SJSA1 (cell line): ENCODE measurements at places on chromosomes 2 and 18. TPM values are rescaled to one million over a fixed set of nuclear protein-coding genes. Genes with fewer than 3 reads are reported as not detected.

- no peak overlapping the region for H3K4me3 ChIP-seq
- no peaks in the 10 kb centered on the region for H3K4me1 ChIP-seq
- no peak overlapping the region for H3K27ac ChIP-seq
- DNase-seq, result no peak
- H3K27me3 ChIP-seq, result no peaks in the 10 kb centered on the region; the same call in 1 of the 2 replicates
Measured at GRCh38 chr2:70460333-70460732, 93.3 kb downstream of the TGFA start.

GRCh38 chr2:197782126-197782525, 3.0 kb downstream of the BOLL start:
- H3K27me3 ChIP-seq, result no peaks in the 10 kb centered on the region
- H3K36me3 ChIP-seq, result no peaks in the 10 kb centered on the region
- DNase-seq, result no peak
- no peak overlapping the region for H3K27ac ChIP-seq

DNA sequence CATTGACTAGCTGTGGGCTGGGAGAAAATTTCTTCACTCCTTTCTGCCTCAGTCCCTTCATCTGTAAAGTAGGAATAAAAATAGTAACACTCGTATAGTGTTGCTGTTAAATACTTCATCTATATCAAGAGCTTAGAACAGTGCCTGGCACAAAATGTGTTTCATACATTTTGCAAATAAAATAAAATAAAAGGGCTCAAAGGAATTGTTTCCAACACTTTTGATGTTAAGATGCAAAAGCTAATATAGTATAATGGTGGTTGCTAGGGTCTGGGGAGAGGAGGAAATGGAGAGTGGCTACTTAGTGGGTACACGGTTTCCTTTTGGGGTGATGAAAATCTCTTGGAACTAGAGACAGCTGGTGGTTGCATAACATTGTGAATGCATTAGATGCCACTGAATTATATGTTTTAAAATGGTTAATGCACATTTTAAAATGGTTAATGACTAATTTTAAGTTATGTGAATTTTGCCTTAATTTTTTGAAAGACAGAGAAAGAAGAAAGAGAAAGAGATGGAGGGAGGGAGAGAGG, 542.1 kb upstream of the ID2 start:
- no peak overlapping the region for H3K27ac ChIP-seq
- H3K4me1 ChIP-seq, result no peaks in the 10 kb centered on the region
- H3K27me3 ChIP-seq, result no peaks in the 10 kb centered on the region
- H3K36me3 ChIP-seq, result no peaks in the 10 kb centered on the region

- DNase-seq, result no peak
- H3K27me3 ChIP-seq, result no peaks in the 10 kb centered on the region
- no peaks in the 10 kb centered on the region for H3K36me3 ChIP-seq
- peaks cover 13% of the 10 kb centered on the region for H3K4me1 ChIP-seq
- peak overlapping the region; percentile 52; the same call in 1 of the 2 replicates for H3K4me3 ChIP-seq
Measured at GRCh38 chr2:160063271-160063670, 856 bp upstream of the PLA2R1 start.

GRCh38 chr2:241340631-241341163, 15.4 kb upstream of the FARP2 start:
- H3K4me3 ChIP-seq, result no peak overlapping the region
- no peaks in the 10 kb centered on the region for H3K27me3 ChIP-seq
- H3K4me1 ChIP-seq, result no peaks in the 10 kb centered on the region
- no peak overlapping the region for H3K27ac ChIP-seq
- DNase-seq, result no peak
- H3K36me3 ChIP-seq, result peaks cover 92% of the 10 kb centered on the region

Gene PDCL3
- 30.2 and 33.9 TPM in 2 replicates for total RNA-seq

Gene UGT1A5
- total RNA-seq, result not detected in 2 replicates

GRCh38 chr2:152814475-152815030, 96.1 kb downstream of the ARL6IP6 start:
- H3K4me3 ChIP-seq, result no peak overlapping the region
- DNase-seq, result no peak
- no peaks in the 10 kb centered on the region for H3K36me3 ChIP-seq
- H3K27me3 ChIP-seq, result no peaks in the 10 kb centered on the region
- H3K27ac ChIP-seq, result no peak overlapping the region

- H3K36me3 ChIP-seq, result no peaks in the 10 kb centered on the region
- no peak for DNase-seq
- H3K4me1 ChIP-seq, result no peaks in the 10 kb centered on the region
- H3K27ac ChIP-seq, result no peak overlapping the region
- no peak overlapping the region for H3K4me3 ChIP-seq
- H3K27me3 ChIP-seq, result peaks cover 14% of the 10 kb centered on the region; the same call in 1 of the 2 replicates
Measured at GRCh38 chr2:239660390-239661230, 259.8 kb upstream of the HDAC4 start.

DNA sequence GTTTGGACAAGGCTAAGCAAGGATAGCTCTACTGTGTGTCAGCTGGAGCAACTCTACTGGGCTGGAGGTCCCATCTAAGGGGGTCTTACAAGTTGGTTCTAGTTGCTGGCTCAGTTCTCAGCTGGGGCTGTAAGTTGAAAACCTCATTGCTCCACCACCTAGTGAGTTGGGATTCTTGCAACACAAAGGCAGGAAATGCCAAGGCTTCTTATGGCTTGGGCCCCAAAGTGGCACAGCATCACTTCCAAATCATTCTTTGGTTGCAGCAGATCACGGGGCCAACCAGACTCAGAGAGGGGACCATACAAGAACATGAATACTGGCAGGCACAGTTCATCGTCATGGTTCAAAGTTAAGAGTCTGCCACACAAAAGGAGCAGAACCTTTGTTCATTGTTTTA, 332.7 kb downstream of the LRRTM1 start:
- no peak overlapping the region for H3K27ac ChIP-seq
- H3K36me3 ChIP-seq, result no peaks in the 10 kb centered on the region
- peaks cover 5% of the 10 kb centered on the region for H3K4me1 ChIP-seq
- DNase-seq, result no peak
- H3K27me3 ChIP-seq, result no peaks in the 10 kb centered on the region

Gene LCT
- not detected in 2 replicates for total RNA-seq

Gene ELAC1
- 6.1 and 8.2 TPM in 2 replicates for total RNA-seq

DNA sequence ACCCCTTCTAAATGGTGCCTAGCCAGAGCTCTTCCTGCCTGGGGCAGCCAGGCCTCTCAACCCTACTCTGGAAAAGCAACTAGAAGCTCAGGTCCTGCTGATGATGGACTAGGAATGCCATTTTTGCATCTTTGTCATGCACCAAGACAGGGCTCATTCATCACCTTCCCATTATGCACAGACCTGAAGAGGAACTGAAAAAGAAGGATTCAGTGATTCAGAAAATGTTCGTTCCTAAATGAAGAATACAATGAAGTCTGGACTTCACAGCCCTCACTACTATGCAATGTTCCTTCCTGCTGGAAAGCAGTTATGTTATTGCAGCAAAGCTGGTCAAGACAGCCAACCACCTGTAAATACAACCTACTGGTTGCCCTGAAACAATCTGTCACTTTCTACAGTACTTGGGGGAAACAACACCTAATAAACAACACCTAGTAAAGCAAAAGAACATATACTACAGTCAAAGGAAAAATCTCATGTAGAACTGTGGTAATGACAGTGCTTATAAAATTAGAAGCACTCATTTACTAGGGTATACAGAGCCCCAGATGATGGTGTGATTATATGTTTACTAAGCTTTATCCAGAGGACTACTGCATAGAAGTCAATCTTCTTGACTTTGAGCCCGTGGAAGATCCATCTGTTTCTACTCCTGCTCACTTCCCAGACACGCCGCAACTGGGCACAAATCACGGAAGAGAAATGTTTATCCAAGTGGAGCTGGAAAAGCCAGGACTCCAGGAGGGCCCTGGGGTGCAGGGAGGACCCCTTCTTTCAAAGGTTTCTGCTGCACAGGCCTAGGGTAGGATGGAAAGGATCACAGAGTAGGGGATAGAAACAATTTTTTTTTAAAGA, 103.1 kb upstream of the THOC1 start:
- H3K36me3 ChIP-seq, result no peaks in the 10 kb centered on the region
- H3K27me3 ChIP-seq, result no peaks in the 10 kb centered on the region
- H3K27ac ChIP-seq, result no peak overlapping the region

- H3K4me1 ChIP-seq, result peaks cover 11% of the 10 kb centered on the region
- no peak for DNase-seq
- no peak overlapping the region for H3K4me3 ChIP-seq
- H3K36me3 ChIP-seq, result peaks cover 24% of the 10 kb centered on the region
- H3K27ac ChIP-seq, result no peak overlapping the region
- no peaks in the 10 kb centered on the region for H3K27me3 ChIP-seq
Measured at GRCh38 chr18:23504720-23505119, 1.4 kb downstream of the RMC1 start.

DNA sequence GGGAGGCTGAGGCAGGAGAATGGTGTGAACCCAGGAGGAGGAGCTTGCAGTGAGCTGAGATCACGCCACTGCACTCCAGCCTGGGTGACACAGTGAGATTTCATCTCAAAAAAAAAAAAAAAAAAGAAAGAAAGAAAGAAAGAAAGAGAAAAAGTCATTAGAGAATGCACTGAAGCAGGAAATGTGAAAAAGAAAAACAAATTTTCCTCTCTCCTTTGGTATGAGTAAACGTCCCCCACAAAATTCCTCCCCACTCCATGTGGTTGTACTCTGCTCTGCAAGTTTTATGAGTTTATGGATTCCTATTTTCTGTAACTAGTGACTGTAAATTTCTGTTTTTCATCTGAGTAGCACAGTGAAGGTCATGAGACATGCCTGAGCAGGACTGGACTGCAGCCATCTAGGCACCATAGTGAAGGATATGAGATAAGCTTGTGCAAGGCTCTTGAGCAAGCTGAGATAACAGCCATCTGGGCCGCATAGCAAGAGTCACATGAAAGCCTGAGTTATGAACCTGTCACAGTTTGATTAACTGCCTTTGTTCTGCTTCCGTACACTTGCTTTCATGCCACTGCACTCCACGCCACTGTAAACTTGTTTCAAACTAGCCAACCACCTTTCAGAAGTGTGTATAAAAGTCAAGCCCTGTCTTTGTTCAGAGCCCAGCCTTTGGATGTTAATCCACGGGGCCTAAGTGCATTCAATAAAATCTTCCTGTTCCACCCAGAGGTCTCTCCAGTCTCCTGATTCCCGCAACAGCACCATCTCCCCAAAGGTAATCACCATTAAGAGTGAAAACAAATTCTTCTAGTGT, 50.2 kb downstream of the SKA1 start:
- no peak overlapping the region for H3K27ac ChIP-seq
- H3K4me1 ChIP-seq, result no peaks in the 10 kb centered on the region
- no peak for DNase-seq
- H3K36me3 ChIP-seq, result no peaks in the 10 kb centered on the region
- no peak overlapping the region for H3K4me3 ChIP-seq

GRCh38 chr2:157897106-157897971, 21.2 kb upstream of the ACVR1 start:
- H3K36me3 ChIP-seq, result no peaks in the 10 kb centered on the region
- DNase-seq, result no peak
- no peak overlapping the region for H3K27ac ChIP-seq
- H3K4me3 ChIP-seq, result no peak overlapping the region
- H3K4me1 ChIP-seq, result peaks cover 26% of the 10 kb centered on the region

- H3K27ac ChIP-seq, result no peak overlapping the region
- no peaks in the 10 kb centered on the region for H3K27me3 ChIP-seq
- no peak for DNase-seq
- H3K4me1 ChIP-seq, result peaks cover 13% of the 10 kb centered on the region
- no peak overlapping the region for H3K4me3 ChIP-seq
Measured at GRCh38 chr2:226151157-226151556, 648.5 kb downstream of the IRS1 start.

Gene DNPEP
- total RNA-seq, result 25.5 and 56.1 TPM in 2 replicates

Gene KCNJ3
- not detected in 2 replicates for total RNA-seq
